Activated CD4-positive, alpha-beta T cell treated with anti-CD3 and anti-CD28 coated beads, Interleukin-2, amount 50 U/mL, for 4 hours (primary cell): ENCODE measurements at places on chromosomes 2 and 18.

- no peak for DNase-seq
Measured at GRCh38 chr2:48961009-48961408, 193.3 kb downstream of the FSHR start.

DNA sequence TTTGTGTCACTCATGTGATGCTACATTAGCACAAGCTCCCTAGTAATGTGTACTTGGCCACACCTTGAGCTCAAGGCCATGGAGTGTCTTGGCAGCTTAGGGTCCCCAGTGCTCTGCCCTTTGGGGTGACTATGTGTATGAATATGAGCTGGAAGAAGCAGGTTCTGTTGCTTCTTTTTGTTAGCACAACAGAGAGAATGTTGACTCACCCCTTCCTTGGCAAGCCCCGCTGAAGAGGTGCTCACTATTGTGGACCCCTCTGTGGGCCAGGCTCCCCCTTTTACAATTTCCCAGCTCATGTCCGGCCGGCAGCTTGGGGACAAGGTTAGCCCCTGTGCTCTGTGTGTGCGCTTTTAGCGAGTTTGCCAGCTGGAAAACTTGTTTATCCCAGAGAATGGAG lies 48.1 kb downstream of the DGKD start:
- DNase-seq, result no peak

- DNase-seq, result no peak
Measured at GRCh38 chr2:103402944-103403343, 641.1 kb downstream of the TMEM182 start.

GRCh38 chr18:24827501-24827900 lies 367.1 kb downstream of the HRH4 start:
- no peak for DNase-seq

- DNase-seq, result no peak
Measured at GRCh38 chr2:57759131-57759530, 287.5 kb upstream of the VRK2 start.

GRCh38 chr2:56582570-56582969 lies 398.8 kb downstream of the CCDC85A start:
- no peak for DNase-seq

DNA sequence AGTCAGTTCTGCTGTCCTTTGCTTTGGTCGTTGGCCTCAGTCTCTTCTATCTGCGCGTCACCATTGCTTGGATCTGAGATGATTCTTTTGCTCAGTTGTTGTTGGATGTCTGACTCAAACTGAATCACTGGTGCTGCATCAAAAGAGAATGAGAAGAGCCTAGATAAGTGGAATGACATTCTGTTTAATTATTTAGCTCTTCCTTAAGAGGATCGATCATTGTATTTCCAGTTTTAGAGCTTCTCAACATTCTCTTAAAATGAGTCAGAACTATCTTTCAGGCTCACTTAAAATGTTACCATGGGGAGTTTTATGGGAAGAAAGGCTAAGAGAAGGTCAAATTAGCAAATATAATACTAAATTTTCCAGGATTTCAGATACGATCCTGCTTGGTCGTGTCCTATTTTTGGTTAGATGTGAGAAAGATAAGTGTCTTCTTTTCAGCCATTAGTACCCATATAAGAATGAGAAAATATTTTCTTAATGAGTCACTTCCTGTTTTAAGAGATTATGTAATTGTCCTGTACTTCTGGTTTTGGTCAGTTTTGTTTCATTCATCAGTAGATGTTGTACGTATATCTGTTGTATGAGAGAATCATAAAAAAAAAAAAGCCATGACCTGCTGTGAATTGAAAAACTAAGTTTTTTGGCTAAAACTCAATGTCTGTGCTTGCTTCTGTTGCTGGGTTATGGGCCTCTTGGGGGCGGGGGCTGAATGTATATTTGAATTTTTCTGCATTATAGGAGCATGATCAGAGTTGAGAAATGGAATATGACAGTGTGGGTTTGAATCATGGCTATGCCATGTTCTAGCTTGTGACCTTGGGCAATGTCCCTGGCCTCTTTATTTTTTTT lies 31.6 kb upstream of the CASP10 start:
- no peak for DNase-seq

DNA sequence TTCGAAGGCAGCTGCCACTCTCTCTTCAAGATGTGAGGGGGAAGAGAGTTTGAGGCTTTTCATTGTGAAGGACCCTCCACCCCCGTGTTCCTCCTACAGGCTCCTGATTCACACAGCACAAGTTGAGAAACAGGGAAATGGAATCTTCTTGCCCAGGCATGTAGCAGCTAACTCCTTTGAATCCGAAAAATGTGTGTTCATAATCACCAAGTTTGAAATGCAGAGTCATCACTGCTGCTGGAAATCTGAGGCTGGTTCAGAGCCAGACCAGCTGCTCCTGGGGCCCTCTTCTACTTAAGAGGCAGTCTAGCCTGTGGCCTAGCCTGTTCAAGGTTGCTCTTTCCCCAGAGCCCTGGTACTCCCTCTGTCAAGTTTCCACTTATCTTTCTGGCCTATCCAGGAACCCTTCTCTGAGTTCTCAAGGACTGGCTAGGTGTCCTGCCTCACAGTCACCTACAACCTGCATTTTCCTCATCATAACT lies 166.4 kb downstream of the TMEM247 start:
- no peak for DNase-seq

DNA sequence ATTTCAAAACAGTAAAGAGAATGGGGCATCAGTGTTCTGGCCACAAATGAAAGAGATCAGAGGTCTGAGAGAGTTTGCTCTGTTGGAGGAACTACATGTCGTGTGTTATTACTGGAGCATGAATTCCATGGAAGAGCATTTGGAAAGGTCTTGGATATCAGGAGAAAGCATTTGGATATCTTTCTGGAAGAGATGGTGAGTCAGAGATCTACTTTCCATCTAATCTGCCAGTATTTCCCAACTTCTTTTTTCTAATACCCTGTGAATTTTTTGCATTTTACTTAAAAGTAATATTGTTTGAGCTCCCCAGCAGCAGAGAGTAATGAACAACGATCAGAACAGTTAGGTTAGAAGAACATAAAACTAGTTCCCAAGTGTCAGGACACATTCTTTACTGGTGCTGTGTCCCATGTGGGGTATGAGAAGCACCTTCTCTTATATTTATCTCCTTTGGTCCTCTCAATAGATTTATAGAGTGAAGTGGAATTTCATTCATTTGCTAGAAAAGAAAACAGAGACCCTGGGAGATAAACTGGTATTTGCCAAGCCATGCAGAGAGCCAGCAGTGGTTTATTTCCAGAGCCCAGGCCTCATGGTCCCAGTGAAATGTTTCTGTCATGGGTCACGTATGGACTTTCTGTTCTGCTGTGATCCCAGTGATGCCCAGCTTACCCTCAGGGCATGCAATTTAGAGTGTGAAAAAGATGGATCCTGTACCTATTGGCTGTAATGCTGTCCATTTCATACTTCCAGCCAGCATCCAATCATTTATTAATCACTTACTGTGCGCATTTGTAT lies 130.8 kb upstream of the NT5C1B start:
- DNase-seq, result no peak

DNA sequence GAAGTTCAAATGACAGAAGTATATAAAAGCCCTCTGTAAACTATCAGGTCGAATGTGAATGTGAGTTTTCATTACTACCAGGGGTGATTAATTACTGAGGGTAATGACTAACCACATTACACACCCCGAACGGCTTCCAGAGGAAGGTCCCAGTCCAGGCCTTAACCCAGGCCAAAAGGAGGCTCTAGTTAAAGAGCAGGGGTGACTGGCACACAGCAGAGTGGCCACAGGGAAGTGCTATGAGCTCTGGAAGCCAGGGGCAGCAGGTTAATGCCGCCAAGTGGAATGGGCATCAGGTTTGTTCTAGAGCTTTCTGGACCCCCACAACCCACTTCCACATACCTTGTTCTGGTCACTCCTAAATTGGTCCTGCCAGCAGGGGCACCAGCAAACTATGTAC lies 87.7 kb downstream of the BCL11A start:
- DNase-seq, result no peak

GRCh38 chr18:7415081-7415894 lies 151.8 kb upstream of the PTPRM start:
- DNase-seq, result no peak

DNA sequence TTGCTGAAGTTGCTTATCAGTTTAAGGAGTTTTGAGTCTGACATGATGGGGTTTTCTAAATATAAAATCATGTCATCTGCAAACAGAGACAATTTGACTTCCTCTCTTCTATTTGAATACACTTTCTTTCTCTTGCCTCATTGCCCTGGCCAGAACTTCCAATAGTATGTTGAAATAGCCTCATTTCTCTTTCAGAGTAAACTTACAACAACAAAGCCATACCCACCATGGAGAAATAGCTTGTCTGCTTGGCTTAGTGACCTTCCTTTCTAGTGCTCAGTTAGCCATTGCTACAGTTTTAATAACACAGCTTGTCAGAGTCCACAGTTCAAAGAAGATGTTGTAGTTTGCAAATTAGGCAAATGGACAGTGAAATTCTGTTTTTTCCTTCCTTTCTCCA lies 228.0 kb downstream of the ETAA1 start:
- DNase-seq, result no peak

DNA sequence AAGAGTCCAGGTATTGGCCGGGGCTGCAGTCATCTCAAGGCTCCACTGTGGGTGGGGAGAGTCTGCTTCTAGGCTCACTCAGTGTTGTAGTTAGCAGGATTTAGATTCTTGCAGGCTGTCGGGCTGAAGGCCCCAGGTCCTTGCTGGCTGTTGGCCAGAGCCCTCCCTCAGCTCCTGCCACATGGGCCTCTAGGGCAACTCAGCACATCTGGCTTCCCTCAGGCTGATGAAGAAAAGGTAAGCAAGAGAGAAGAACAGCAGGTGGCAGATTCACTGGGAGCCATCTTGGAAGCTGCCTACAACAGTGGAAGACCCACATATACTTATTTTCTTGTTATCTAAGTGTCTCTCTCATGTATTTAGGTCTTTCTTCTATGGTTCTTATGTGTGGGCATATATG lies 4.3 kb downstream of the MRPS9 start:
- no peak for DNase-seq

DNA sequence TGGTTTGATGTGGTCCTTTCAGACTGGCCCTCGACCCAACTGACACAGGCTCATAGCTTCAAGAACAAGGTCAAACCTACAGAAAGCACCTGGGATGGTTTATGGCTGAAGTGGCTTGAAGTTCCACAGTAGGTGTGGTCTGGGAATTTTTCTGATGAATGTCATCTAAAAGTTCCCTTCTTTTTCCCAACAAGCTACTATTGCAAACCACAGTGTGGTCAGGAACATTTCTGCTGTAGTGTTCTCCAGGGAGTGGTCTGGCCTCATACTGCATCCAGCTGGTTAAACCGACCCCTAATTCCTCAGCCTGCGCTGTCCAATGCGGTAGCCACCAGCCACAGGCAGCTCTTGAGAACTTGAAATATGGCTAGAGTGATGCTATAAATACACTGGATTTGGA lies 92.7 kb downstream of the FAM124B start:
- no peak for DNase-seq

DNA sequence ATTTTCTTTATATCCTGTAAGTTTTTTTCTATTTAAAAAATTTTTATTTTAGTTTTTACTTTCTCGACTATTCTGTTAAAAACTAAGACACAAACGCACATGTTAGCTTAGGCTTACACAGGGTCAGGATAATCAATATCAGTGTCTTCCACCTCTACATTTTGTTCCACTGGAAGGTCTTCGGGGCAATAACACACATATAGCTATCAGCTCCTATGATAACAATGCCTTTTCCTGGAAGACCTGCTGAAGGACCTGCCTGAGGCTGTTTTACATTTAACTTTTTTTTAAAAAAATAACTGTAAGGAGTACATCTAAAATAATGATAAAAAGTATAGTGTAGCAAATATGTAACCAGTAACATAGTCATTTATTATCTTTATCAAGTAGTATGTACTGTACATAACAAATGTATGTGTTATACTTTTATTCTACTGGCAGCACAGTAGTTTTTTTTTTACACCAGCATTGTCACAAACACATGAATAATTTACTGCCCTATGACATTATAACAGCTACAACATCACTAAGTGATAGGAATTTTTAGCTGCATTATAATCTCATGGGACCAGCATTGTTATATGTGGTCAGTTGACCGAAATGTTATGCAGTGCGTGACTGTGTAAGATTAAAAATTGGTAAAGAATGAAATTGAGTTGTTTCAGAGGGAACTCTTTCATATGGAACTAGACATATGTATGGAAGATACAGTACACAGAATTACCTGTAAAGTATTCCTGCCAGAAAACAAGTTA lies 37.9 kb downstream of the CCDC138 start:
- no peak for DNase-seq

DNA sequence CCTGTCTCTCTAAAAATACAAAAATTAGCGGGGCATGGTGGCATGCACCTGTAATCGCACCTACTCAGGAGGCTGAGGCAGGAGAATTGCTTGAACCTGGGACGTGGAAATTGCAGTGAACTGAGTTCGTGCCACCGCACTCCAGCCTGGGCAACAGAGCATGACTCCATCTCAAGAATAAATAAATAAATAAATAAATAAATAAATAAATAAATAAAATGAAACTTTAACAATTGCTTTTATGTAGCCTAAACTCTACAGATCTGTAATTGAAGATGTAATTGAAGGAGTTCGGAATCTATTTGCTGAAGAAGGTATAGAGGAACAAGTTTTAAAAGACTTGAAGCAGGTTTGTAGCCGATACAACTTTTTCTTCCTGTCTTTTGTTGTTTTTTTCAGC lies 2.9 kb downstream of the GTF2A1L start:
- no peak for DNase-seq

- no peak for DNase-seq
Measured at GRCh38 chr2:187547353-187547979, 6.8 kb downstream of the TFPI start.

DNA sequence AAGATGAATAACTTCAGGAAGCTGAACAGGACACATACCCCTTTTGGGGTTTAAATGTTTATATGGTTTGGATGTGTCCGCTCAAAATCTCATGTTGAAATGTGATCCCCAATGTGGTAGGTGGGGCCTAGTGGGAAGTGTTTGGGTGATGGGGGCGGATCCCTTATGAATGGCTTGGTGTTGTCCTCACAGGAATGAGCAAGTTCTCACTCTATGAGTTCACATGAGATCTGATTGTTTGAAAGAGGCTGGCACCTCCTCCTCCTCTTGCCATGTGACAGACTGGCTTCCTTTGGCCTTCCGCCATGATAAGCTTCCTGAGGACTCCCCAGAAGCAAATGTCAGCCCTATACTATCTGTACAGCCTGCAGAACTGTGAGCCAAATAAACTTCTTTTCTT lies 88.6 kb upstream of the ZNF532 start:
- no peak for DNase-seq
